Bronchial epithelial cell (primary cell): ENCODE measurements at places on chromosomes 2 and 18.

GRCh38 chr2:241801611-241802420 is 7.2 kb upstream of the NEU4 start:
- DNase-seq, result no peak

DNA sequence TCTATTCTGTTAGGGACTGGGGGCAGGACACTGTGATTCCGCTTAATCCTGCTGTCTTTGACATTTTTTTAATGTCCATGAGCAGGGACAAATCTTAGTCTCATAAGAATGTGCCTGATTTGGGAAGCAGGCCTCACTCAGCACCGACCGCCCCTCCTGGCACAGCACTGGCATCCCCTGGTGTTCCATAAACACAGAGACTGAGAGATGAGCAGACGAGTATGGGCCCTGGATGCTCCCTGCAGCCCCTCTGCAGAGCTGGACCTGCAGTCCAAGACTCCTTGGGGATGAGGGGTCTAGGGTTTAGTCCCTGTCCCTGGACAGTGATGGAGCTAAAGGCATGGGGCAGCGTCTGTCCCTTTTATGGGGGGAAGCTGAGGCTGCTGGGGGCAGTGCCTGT is 81.6 kb downstream of the NDUFA10 start:
- no peak for DNase-seq

- peak; percentile 25 for DNase-seq
These were observed 1288.0 kb upstream of the ZEB2 start for GRCh38 chr2:145807968-145808367.

- no peak for DNase-seq
These were observed 46.3 kb upstream of the RTN4 start for GRCh38 chr2:55096586-55096985.

GRCh38 chr2:23367760-23368159 is 17.2 kb upstream of the KLHL29 start:
- peak; percentile 65 for DNase-seq

DNA sequence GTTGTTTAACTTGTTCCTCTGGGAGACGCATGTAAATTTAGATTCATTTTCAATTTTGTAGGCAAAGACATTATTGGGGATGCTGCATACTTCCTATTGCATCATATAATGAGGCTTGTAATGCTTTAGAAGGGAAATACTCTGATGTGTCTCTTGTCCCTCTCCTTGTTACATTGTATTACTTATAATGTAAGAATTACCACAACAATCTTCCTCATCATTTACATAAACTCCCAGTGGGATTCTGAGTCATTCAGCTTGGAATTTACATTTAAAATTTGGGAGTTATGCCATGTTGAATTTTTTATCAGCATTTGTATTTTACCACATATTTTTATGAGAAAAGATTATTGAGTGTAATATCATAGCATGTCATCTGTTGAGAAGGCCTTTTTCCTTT is 963.4 kb upstream of the NRXN1 start:
- DNase-seq, result no peak
